Transverse colon (tissue), 4 donors: ENCODE measurements at places on chromosomes 13 and 19. TPM values are rescaled to one million over a fixed set of nuclear protein-coding genes. Genes with fewer than 3 reads are reported as not detected.

DNA sequence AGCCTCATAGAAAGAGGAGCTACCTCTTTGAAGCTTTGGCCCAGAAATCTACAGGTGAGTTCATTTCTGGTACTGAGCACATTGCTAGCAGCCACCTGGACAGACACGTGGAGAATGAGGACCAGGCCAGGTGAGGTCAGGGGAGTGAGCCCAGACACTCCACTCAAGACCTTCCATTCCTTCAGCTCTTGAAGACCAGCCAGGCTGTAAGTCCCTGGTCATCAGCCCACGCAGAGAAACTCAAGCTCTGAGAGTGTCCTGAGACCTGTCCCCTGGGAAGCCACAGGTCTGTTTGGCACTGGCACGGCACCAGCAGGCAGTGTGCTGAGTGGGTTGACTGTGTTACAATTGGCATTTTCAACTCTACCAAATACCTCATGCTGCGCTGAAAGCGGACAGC lies 27.4 kb downstream of the C13orf42 start:
- H3K4me1 ChIP-seq = no peaks in the 10 kb centered on the region
- no peak overlapping the region for H3K27ac ChIP-seq
- no peaks in the 10 kb centered on the region for H3K27me3 ChIP-seq
- DNase-seq = no peak
- no peak overlapping the region for H3K4me3 ChIP-seq
- no peaks in the 10 kb centered on the region for H3K36me3 ChIP-seq

DNA sequence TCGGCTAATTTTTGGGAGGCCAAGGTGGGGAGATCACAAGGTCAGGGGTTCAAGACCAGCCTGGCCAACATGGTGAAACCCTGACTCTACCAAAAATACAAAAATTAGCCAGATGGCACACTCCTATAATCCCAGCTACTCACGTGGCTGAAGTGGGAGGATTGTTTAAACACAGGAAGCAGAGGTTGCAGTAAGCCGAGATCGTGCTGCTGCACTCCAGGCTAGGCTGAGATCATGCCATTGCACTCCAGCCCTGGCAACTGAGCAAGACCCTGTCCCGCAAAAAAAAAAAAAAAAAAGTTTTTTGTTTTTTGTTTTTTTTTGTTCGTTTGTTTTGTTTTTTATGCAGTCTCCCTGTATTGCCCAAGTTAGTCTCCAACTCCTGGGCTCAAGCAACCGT lies 21.2 kb downstream of the MAST1 start:
- H3K27ac ChIP-seq = no peak overlapping the region
- no peaks in the 10 kb centered on the region for H3K36me3 ChIP-seq
- DNase-seq = no peak
- no peak overlapping the region for H3K4me3 ChIP-seq
- H3K4me1 ChIP-seq = no peaks in the 10 kb centered on the region

DNA sequence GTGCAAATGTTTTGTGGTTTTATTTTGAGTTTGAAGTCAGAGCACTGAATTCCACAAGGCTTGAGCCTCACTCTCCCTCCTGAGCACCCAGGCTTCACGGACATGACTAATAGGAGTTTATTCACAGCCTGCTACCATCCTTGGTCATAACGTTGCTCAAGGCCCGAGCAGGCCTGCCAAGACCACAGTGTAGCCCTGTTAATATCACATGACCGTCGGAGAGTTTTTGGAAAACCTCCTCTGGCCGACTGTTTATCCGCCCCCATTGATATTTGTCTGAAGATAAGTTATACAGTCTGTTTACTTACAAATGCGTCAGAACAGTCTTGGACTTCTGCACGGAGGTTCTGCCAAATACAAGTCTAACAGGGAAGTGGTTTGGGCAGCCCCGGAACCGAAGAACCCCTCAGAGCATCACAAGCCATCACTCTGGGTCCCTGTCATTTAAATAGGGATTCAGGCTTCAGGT lies 89.9 kb downstream of the COL4A2 start:
- peak; percentile 77 for DNase-seq
- peak overlapping the region; percentile 89 for H3K27ac ChIP-seq
- no peak overlapping the region for H3K4me3 ChIP-seq
- no peaks in the 10 kb centered on the region for H3K36me3 ChIP-seq
- H3K27me3 ChIP-seq = no peaks in the 10 kb centered on the region

GRCh38 chr13:44237276-44237767 lies 136.3 kb upstream of the SERP2 start:
- H3K36me3 ChIP-seq = no peaks in the 10 kb centered on the region
- H3K4me1 ChIP-seq = peaks cover 6% of the 10 kb centered on the region
- H3K27ac ChIP-seq = peak overlapping the region; percentile 85
- DNase-seq = peak; percentile 47

DNA sequence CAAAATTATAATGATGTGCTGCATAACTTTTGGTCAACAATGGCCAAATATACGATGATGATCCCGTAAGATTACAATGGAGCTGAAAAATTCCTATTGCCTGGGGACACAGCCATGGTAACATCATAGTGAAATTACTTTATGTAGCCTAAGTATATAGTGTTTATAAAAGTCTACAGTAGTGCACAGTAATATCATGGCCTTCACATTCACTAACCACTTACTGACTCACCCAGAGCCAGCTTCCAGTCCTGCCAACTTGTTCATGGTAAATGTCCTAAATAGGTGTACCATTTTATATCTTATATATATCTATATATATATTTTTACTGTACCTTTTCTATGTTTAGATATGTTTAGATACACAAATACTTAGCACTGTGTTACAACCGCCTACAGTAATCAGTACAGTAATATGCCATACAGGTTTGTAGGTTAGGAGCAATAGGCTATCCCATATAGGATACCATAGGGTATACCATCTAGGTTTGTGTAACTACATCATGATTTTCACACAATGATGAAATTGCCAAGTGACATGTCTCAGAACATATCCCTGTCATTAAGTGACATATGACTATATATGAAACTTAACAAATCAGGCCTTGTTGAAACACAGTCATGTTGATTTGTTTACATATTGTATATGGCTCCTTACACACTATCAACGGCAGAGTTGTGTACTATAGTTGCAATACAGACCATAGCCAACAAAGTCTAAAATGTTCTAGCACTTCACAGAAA lies 23.7 kb downstream of the DIS3 start:
- H3K4me3 ChIP-seq = no peak overlapping the region
- H3K27ac ChIP-seq = no peak overlapping the region
- H3K36me3 ChIP-seq = no peaks in the 10 kb centered on the region
- DNase-seq = no peak
- no peaks in the 10 kb centered on the region for H3K4me1 ChIP-seq

DNA sequence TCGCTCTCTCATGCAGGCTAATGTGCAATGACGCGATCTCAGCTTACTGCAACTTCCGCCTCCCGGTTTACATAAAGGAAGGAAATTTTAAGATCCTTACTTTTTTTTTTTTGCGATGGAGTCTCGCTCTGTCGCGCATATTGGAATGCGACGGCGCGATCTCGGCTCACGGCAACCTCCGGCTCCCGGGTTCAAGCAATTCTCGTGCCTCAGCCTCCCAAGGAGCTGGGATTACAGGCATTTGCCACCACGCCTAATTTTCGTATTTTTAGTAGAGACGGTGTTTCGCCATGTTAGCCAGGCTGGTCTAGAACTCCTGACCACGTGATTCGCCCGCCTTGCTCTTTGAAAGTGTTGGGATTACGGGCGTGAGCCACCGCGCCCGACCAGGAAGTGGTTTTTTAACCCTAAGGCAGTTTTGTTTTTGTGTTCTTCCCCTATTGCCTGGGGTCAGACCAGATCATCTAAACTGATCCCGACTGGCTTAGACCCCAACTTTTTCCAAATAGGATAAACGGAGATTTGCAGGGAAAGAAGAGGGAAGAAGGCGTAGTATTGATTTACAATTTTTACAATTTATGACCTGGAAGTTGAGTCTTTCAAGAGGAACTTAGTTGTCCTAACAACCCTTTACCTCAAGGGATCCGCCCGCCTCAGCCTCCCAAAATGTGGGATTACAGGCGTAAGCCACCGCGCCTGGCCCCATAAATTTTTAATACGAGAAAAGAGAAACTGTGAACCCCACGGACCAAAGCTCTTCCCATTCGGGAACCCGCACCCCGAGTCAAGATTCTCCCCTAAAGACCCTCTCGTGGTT lies 142.0 kb downstream of the ZNF737 start:
- H3K27ac ChIP-seq = peak overlapping the region; percentile 85
- H3K4me1 ChIP-seq = no peaks in the 10 kb centered on the region
- peak; percentile 44 for DNase-seq

GRCh38 chr19:843180-843835 lies 2.5 kb downstream of the PRTN3 start:
- DNase-seq = no peak
- H3K4me3 ChIP-seq = no peak overlapping the region
- H3K27me3 ChIP-seq = peaks cover 94% of the 10 kb centered on the region
- peaks cover 17% of the 10 kb centered on the region for H3K4me1 ChIP-seq

DNA sequence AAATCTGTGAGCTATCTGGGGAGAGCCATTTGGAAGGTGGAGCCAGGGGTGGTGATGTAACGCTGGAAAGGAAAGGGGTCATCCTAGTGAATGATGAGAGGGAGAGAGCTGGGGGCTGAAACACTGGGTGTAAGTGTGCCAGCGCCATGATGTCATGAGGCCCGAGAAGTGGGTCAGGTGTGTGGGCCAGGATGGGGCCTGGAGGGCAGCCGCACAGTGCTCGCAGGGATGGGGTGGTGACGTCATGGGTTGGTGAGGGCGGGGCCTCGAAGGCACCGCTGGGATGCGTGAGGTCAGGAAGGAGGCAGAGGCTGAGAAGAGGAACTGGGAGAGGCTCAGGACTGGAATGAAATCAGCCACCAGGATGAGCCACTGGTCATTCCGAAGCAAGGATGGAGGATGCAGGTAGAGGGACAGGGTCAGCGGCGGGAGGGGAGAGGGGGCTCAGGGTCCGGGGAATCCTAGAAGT lies 4.4 kb downstream of the CCDC61 start:
- no peak overlapping the region for H3K27ac ChIP-seq
- no peaks in the 10 kb centered on the region for H3K27me3 ChIP-seq
- H3K4me3 ChIP-seq = no peak overlapping the region
- no peaks in the 10 kb centered on the region for H3K36me3 ChIP-seq

DNA sequence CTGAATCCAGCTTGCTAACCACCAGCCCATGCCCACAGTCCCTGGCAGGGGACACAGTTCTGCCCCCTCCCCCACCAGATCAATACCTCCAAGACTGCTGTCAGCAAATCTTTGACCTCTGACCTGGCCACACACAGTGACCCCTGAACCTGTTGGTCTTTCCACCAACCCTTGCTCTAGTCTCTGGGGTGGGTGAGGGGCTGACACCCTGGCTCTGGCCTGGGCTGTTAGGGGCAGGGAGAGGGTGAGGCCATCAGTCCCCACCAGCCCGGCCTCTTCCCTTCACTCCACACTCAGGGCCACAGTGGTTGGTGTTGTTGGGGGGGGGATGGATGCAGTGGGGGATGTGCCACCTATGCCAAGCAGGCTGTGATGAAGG lies 21.8 kb upstream of the SLC7A10 start:
- no peak overlapping the region for H3K27ac ChIP-seq
- no peaks in the 10 kb centered on the region for H3K27me3 ChIP-seq
- H3K4me1 ChIP-seq = no peaks in the 10 kb centered on the region
- H3K36me3 ChIP-seq = no peaks in the 10 kb centered on the region
- no peak overlapping the region for H3K4me3 ChIP-seq

GRCh38 chr13:113837560-113838355 lies 26.1 kb downstream of the GAS6 start:
- H3K4me1 ChIP-seq = peaks cover 46% of the 10 kb centered on the region
- H3K27me3 ChIP-seq = no peaks in the 10 kb centered on the region

GRCh38 chr19:31555634-31556215 lies 206.5 kb upstream of the TSHZ3 start:
- H3K27me3 ChIP-seq = no peaks in the 10 kb centered on the region
- no peak for DNase-seq
- no peak overlapping the region for H3K4me3 ChIP-seq
- H3K4me1 ChIP-seq = no peaks in the 10 kb centered on the region

DNA sequence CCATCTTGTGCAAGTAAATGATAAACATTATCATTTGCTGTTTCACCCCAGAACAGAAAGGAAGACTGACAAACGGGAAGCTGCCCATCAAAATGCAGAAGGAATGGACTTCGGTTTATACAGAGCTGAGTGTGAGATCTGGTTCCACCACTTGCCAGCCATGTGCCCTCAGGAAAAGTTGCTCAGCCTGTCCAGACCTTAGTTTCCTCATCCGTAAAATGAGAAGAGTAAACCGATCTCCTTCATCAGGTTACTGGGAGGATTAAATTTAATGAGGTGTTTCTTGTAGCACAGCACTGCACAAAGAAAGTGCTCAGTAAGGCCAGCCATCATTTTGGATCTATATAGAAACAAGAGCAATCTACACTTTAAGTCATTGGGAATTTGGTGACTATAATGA lies 36.7 kb upstream of the SERP2 start:
- no peak overlapping the region for H3K4me3 ChIP-seq
- no peak overlapping the region for H3K27ac ChIP-seq
- DNase-seq = no peak
- no peaks in the 10 kb centered on the region for H3K27me3 ChIP-seq
- peaks cover 3% of the 10 kb centered on the region for H3K4me1 ChIP-seq
- H3K36me3 ChIP-seq = no peaks in the 10 kb centered on the region

DNA sequence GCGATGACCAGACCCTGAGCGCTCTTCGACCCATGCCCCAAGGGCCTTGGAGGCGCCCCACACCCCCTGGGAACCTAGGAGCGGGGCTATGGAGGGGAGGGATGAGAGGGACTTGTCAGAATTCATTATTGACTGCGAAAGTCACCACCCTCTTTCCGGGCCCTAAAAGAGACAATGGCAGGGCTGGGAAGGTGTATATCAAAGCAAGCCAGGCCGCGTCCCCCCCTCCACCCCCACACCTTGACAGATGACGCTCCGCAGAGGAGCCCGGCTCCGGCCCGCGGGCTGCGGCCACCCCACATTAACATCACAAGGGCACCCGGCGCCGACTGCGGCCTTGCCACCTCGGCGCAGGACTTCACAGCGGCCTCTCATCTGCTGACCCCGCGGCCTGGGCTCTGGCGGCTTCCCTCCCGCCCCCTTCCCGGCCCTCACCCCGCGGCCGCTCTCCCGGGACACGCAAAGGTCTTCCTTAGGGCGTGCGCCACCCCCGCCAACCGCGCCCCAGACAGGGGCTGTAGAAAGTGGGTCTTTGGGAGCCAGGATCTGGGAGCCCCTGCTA lies 2.4 kb downstream of the CDX2 start:
- no peaks in the 10 kb centered on the region for H3K36me3 ChIP-seq
- H3K27ac ChIP-seq = peak overlapping the region; percentile 97
- DNase-seq = no peak
- peaks cover 95% of the 10 kb centered on the region for H3K27me3 ChIP-seq
- H3K4me3 ChIP-seq = peak overlapping the region; percentile 75

The TMEM150B gene
- total RNA-seq = 31.6 TPM

The SHISA7 gene
- total RNA-seq = 0.75 TPM

The ZNF507 gene
- total RNA-seq = 23.7 TPM

The ZNF491 gene
- 2.4 TPM for total RNA-seq

The GIPR gene
- total RNA-seq = 13.5 TPM

The PLA2G4C gene
- total RNA-seq = 1.2 TPM
